ENCODE measurements at places on chromosomes 12 and 14.

GRCh38 chr14:88231603-88232002 lies 91.5 kb downstream of the KCNK10 start:
- DNase-seq, result no peak

DNA sequence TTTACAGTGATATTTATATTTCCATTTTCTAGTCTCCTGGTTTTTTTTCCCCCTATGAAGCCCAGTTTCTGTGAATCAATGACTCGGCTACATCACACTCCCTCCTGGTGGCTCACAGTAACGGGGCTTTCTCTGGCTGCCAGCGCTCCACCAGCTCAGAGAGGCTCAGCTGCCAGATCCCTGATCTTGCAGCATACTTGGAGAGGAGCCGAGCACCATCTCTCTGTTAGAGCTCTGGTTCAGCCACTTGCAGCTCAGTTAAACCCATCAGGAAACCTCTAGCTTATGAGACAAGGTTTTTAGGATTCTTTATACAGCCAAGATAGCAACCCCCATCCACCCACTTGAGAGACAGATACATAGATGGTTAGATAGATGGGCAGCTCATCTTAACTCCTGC lies 74.6 kb downstream of the CIT start:
- DNase-seq, result peak; percentile 33

GRCh38 chr12:69136931-69137613 lies 102.3 kb upstream of the CPSF6 start:
- no peak for DNase-seq

DNA sequence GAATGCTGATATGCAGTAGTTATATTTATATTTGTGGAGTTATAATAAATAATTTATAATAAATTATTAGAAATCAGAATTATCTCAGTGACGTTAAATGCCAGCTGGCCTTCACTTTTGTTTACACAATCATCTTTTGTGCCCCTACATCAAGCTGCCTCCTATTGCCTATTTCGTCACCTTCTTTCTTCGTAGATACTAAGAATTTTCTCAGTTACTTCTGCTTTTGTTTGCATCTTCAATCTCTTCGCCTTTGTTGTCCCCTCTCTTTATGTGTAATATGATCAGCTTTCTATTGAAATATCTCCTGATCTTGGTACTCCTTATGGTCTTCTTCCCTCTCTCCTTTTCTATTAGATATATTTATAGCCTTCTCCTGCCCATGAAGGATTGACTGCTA lies 197.0 kb downstream of the ERC1 start:
- DNase-seq, result no peak

GRCh38 chr12:127596891-127597290 lies 670.1 kb upstream of the TMEM132C start:
- no peak for DNase-seq

DNA sequence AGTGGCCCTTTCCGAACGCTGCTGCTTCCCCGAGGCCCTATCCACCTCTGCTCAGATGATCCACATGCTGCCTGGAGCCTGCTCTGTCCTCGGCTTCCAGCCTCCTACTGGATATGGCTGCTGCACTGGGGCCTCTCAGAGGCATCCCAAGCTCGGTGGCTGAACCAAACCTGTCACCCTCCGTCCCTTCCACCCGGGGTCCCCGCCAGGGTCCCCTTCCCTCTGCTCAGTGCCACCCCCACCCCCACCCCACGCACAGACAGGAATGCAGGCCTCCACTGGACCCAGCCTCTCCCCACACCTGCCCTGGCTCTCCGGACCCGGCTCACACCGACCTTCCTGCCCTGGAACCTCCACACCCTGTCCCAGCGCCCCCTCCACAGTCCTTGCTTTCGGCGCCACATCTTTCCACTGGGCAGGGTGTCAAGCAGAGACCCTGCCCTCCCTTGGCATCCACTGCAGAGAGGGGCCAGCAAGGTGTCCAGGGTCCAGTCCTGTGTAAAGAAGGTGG lies 6.1 kb downstream of the CEP170B start:
- no peak for DNase-seq

DNA sequence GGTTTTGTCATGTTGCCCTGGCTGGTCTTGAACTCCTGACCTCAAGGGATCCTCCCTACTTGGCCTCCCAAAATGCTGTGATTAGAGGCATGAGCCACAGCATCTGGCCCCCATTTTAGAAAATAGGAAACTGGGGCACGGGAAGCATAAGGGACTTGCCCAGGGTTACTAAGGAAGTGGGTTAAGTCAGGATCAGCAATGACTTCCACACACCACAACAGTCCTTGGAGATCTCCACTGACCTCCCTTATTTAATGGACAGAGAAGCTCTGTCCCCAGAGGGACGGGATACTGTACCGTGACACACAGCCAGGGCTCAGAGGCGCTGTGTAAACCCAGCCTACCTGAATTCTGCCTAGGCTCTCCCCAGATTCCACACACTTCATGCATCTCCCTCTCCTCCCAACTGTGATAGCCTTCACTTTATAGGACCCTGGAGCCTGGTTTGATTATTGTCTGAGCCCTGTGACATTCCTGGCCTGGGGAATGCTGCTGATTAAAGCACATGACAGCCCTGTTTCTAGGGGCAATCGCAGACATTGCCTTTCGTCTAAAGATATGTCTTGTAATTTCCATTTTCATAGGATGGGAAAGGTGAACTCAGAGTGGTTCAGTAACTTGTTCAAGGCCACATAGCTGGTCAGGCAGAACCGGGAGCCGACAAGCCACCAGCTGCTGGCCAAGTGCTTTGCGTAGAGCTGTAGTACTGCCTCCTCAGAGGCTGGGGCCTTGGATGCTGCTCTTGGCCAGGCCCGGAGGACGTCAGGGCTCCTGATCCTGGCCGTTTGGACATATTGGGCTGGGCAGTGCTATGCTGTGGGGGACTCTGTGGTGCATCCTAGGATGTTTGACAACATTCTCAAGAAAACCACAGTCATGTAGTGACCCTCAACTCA lies 20.8 kb downstream of the SERPINA1 start:
- DNase-seq, result no peak

GRCh38 chr12:75407683-75408082 lies 16.8 kb downstream of the GLIPR1L2 start:
- no peak for DNase-seq

DNA sequence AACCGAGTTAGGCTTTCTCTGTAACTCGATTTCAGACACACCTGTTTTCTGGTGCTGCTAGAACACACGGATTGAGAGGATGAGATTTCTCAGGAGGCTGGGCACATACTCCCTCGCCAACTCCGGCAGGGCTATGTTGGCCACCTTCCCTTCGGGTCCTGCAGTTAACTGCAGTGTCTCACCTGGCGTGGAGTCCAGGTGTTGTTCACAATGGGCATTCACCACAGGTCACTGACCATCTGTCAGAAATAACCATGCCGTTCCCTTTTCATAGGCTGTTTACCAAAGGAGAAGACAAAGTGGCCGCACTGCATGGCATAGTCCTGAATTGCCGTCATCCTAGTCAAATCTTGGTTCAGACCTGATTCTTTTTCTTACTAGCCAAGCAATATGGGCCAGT lies 5.5 kb upstream of the KCNH3 start:
- no peak for DNase-seq

DNA sequence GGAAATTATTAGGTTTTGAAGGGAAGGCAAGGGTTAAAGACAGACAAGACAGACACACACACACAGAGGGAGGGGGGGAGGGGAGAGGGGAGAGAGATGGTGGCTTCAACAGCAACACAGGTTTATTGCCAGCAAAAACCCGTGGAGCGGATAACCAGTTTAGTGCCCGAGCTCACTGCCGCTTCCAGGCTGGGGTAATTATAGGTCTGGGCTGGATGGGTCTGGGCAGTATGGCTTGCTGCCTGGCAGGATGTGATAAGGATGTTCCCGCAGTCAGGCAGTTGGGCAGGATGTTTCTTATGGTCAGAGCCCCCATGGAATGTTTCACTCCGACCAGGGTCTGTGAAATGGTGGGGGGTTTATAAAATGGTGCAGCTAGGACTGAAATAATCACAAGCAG lies 4.4 kb upstream of the TDRD9 start:
- no peak for DNase-seq

- DNase-seq, result no peak
These were observed 56.5 kb upstream of the ZFP36L1 start for GRCh38 chr14:68849416-68849815.

GRCh38 chr12:75623631-75624154 lies 112.3 kb upstream of the KRR1 start:
- no peak for DNase-seq

- no peak for DNase-seq
These were observed 39.9 kb downstream of the SOX5 start for GRCh38 chr12:23909551-23909950.

GRCh38 chr14:76918256-76918781 lies 92.1 kb downstream of the LRRC74A start:
- DNase-seq, result peak; percentile 74

- no peak for DNase-seq
These were observed 816.4 kb upstream of the FBXO33 start for GRCh38 chr14:40248671-40249070.

DNA sequence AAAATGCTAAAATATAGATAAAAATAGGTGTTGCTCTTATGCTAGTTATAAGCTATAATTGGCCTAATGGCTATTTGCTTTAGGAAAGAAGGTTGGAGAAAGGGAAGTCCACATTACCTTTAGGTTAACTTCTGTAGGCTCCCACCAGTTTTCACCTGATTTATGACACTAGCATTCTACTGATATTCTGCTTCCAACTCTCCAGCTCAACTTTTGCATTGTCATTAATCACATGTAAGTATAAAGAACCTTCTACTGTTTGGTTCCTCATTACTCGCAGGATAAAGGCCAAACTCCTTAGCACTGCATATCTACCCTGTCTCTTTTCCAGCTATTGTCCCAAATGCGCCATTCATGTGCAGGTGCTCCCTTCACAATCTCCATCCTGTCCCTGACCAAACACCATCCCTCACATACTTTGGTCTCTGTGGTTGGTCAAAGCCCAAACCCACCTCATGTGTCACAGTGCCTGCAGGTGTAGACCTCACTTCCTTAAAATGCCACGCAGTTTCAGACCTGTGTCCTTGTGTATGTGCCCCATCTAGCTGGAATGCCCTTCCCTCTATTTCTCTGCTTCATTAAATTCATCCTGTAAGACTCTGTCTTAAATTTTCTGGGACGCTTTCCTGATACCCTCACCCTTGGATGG lies 3.3 kb downstream of the DDHD1 start:
- DNase-seq, result no peak

GRCh38 chr14:106657460-106657859 lies 1131.1 kb downstream of the TMEM121 start:
- no peak for DNase-seq

GRCh38 chr14:80483331-80483730 lies 272.0 kb upstream of the DIO2 start:
- no peak for DNase-seq

DNA sequence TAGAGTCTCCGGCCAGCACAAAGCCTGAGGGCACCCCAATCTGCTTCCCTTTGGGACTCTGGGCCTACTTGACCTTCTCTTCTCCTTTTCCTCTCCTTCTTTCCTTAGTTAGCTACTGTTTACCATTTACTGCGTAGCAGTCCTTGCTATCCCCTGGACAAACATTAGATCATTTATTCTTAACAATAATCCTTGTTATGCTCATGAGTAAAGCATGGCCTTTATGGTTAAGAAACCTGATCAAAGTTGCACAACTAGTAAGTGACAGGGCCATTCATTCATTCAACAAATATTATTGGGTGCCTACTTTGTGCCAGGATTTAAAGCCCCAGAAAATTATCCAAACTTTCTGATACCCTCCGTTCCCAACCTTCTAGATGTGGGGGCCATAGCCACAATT lies 3.2 kb upstream of the HDAC7 start:
- DNase-seq, result no peak

GRCh38 chr12:31589904-31590641 lies 863 bp downstream of the DENND5B start:
- peak; percentile 75 for DNase-seq

GRCh38 chr14:76776428-76777251 lies 15.4 kb downstream of the VASH1 start:
- DNase-seq, result no peak

DNA sequence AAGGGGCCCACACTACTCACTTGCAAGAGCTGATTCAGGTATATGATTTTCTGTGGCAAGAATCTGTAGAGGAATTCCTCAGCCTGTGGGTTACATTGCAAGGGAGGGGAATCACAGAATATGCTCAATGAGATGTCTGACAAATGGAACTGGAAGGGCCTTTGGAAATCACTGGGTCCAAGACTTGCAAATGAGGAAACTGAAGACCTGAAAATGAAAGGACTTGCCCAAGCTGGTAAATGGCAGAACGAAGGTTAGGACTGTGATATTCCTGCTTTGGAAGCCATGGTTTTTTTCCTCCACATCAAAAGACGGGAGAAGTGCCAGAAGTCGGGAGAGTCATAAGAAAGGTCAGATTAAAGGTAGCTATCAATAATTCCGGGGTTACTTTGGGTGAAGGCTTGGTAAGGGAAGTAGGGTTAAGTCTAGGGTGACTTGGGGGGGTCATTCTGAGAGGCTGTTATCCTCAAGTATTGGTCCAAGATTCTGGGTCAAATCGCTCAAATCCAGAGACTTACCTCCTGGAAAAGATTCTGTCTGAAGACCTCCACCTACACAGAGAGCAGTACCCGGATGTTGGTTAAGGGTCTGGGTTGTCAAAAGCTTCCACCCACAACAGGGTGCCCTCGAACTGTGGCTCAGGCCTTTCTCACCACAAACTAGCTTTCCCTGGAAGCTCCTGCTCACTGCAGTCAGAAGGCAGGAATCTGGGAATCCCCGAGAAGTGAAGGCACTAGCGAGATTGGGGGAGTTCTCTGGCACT lies 539 bp downstream of the PSME2 start:
- DNase-seq, result no peak

DNA sequence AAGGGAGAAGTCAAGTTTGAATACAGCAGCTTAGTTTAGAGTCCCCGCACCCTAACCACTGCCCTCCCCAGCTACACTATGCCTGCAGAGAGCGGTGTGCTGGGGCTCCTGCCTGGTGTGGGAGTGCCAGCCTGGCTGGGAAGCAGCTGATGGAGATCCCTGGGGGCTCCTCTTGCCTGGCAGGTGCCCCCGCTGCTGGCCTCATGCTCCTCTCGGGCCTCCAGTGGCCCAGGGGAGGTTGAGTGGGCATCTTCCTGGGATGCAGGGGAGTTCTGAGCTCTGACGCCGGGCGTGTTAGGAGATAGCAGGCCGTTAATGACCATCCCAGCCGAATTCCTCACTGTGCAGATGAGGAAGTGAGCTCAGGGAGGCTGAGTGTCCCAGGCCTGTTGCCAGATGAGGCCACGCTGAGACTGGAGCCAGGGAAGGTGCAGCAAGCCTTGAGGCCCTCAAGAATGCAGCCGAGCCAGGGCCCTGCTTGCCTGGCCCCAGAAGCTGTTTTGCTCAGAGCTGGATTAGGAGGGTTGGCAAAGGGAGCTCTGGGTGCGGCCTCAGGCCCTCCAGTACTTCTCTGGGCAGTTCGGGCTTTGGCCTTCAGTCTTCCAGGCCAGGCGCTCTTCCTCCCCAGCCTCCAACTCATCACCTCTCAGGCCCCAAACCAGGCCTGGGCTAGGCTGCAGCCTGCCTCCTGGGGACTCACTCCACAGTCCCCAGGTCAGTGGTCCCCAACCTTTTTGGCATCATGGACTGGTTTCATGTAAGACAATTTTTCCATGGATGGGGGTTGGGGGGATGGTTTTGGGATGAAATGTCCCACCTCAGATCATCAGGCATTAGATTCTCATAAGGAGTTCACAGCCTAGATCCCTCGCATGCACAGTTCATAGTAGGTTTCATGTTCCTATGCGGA lies 6.6 kb upstream of the CYP46A1 start:
- no peak for DNase-seq
